LoVo (cell line): ENCODE measurements at places on chromosomes 3 and 15.
A peak's percentile ranks its signal among the peaks of the same experiment; 100 is the strongest.

GRCh38 chr3:129182390-129183185, 1.1 kb downstream of the CNBP start:
- no peak for DNase-seq

- no peak for DNase-seq
These were observed 3.2 kb downstream of the SENP7 start for GRCh38 chr3:101509811-101510210.

GRCh38 chr3:14540821-14541385, 761 bp upstream of the GRIP2 start:
- DNase-seq, result no peak

- DNase-seq, result peak; percentile 48
These were observed 120.9 kb upstream of the ZBED2 start for GRCh38 chr3:111715911-111716523.

- DNase-seq, result peak; percentile 82
These were observed 626 bp upstream of the PTPRG start for GRCh38 chr3:61560517-61561373.

DNA sequence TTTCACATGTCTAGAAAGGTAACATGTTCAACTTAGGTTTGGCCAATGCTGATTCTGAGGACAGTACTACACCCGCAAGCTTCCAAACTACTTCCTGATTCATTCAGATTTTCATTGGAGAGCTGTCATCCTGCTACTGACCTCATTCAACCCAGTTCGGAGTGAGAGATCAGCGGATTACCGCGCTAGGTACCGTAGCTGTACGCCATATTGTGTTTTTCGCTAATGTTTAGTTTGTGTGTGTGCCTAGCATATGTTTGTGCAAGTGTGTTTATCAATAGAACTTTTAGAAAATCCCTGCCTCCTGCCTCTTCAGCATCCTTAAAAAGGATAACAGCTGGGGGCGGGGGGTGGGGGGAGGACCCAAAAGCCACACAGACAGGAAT, 1.1 kb downstream of the ZBTB20 start:
- peak; percentile 56 for DNase-seq

GRCh38 chr15:31367730-31368344, 41.2 kb downstream of the KLF13 start:
- DNase-seq, result no peak

DNA sequence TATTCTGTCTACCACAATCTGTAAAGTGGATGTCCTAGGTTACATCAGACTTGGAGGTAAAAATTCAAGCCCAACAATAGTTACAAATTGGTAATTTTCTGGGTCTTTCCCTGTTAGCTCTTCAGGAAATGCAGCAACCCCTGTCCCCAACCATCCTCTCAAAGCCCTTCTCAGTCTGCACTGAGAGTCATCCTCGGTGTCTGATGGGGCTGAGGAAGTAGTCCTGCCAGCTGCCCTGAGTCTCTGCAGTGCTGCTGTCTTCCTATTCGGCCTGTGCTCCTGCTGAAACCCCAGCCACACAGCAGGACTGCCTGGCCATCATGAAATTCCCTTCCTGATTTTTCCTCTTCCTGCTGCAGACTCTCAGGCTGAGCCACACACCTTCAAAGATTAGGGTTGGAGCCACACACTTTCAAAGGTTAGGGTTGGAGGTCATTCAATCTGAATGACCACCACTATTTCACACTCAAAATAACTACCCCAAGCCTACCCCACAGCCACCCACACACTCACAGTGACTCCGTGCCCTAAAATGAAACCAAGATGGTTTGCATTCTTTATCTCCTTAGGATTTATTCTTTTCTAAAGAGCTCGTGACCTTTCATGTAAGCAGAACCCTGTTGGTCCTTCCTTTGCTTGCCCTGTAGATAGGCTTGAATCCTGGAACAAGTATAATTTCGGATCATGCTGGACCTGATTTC, 17.6 kb downstream of the TRIM42 start:
- DNase-seq, result no peak

DNA sequence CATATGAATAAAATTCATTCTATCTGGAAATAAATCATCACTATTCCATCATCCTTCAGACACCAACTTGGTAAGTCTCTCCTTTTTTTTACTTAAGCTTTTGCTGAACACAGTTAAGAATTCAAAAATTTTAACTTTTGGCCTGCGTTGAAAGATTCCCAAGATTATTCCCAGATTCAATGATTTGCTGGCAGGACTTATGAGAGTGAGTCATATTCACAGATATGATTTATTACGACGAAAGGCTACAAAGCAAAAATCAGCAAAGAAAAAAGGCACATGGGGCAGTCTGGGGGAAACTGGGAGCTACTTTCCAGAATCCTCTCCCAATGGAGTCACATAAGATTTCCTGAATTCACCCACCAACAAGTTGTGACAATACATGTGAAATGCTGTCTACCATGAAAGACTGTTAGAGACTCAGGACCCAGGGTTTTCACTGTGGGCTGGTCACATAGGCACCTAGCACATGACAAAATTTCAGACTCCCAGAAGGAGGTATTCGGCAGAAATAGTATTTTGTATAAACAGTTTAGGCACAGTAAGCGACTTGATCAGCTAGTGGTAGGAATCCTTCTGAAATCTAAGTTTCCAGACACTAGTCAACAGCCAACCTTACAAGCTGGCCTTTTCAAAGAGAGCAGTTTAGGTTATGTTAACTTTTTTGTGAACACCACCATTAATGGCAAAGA, 82.1 kb downstream of the DLG1 start:
- no peak for DNase-seq

DNA sequence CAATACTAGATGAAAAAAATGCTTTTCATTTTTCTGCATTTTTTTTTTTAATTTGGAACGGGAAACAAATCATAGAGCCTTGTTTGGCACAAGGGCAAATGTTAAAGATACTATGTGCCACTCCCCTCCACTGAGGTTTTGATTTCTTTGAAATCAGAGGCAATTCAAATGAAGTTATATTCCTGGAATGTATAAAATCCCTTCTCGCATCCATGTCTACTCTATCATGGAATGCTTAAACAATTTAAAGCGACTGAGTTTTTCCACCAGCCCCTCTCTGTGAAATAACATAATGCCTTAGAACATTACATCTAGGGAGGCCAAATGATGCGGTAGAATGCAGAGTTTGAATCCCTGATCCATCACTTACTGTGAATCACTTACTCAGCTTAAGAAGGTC, 69.7 kb downstream of the FMN1 start:
- DNase-seq, result no peak

DNA sequence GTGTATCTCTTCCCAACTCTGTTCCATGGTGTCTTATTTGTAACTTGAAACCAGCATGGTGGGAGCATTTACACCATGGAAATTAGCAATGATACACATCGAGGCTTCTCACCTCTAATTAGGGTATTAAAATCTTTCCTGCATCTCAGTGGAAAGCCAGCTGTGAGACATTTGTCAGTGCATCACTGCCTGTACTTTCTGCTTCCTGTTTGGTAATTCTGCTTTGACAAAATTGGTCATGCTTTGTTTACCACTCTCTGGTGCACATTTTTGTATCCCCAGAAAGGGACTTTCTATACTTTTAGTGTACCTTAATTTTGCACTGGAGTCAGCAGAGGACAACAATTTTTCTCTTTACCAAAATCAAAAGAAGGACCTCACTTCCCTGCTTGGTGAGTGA, 402.1 kb downstream of the PDCD6IP start:
- DNase-seq, result no peak

DNA sequence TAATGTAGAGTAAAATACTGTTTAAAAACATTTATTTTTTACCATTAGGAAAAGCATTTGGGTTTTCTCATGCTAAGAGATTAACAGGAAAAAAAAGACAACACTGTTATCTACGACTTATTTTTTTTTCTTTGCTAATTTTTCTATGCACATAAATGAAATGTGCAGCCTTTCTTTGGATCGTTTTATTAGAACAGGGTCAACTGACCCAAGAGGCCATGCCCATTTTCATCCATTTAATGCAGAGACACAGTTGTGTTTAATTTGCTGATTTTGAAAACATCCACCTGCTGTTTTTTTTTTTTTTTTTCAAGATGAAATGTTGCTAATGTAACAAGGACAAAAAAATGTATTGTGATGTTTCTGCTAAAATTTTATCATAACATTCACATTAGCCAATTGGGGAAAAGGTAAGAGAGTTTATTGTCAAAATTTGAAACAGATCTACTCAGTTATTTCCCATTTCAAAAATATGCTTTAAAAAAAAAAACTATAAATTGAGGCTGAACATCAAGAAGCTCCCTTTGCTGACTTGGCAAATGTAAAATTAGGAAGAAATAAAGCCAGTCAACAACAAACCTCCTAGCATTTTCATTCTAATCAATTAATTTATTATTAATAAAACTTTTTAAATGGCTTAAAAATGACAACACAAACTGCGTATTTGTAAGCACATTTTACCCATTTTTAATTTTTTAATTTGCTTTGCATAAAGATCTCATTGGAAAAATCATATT, 485.2 kb downstream of the ROBO2 start:
- no peak for DNase-seq

DNA sequence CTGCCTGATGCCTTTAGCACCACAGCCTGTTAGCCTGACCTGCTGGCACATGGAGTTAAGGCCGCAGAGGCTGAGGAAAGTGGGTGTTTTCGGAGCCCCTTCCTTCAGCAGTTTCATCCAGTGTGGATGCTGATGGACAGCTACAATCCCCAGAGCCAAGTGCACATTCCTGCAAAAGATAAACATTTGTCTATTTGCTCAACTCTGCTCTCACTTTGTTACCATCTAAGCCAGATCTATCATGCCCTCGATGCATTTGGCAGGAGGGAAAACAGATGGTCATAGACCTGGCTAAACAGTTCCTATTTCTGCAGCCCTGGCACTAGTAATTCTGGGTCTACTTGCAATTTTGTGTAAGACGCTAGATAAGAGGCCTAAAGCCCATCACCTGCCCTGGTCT, 312.9 kb upstream of the RASGRP1 start:
- DNase-seq, result no peak

GRCh38 chr3:59266551-59266950, 216.7 kb upstream of the CFAP20DC start:
- no peak for DNase-seq

DNA sequence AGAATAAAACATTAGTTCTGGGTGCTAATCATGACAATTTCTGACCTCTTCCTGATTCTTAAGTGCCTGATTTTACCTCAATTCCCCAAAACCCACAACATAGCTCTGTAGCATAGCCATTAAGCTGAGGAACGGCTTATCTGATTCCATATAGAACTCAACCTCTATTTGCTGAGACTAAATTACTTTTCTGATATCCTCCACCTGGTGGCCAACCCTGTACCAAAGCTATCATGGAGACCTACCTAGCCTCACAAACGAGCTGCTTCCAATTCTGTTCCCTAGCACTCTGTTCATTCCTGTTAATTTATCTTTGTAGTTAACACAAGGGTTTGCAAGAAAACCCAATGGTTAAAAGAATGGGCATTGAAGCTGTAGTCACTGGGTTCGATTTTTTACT, 245.2 kb downstream of the PLOD2 start:
- DNase-seq, result no peak
